SJSA1 (cell line): ENCODE measurements at places on chromosomes 1 and 21. TPM values are rescaled to one million over a fixed set of nuclear protein-coding genes. Genes with fewer than 3 reads are reported as not detected.

The CR1L gene
- total RNA-seq: not detected in 2 replicates

The S100A1 gene
- total RNA-seq: 0.32 TPM in 1 of 2 replicates, not detected in the other

The CCDC185 gene
- not detected in 2 replicates for total RNA-seq

The LY9 gene
- not detected in 2 replicates for total RNA-seq

The AIRE gene
- not detected in 2 replicates for total RNA-seq

The CRYAA gene
- total RNA-seq: not detected in 2 replicates

The LCE1B gene
- not detected in 2 replicates for total RNA-seq

The PTGS2 gene
- total RNA-seq: 0.13 TPM in 1 of 2 replicates, not detected in the other

The CELA3B gene
- total RNA-seq: not detected in 2 replicates

- no peak for DNase-seq
Measured at GRCh38 chr1:162151900-162152829, 82.7 kb downstream of the NOS1AP start.

DNA sequence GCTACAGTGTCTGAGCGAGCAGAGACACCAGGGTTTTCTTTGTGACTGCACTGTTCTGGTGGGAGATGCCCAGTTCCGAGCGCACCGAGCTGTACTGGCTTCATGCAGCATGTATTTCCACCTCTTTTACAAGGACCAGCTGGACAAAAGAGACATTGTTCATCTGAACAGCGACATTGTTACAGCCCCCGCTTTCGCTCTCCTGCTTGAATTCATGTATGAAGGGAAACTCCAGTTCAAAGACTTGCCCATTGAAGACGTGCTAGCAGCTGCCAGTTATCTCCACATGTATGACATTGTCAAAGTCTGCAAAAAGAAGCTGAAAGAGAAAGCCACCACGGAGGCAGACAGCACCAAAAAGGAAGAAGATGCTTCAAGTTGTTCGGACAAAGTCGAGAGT lies 2.7 kb downstream of the ZBTB18 start:
- no peak for DNase-seq

- DNase-seq: no peak
Measured at GRCh38 chr1:156862997-156863599, 2.4 kb downstream of the NTRK1 start.

- DNase-seq: peak; percentile 28
Measured at GRCh38 chr1:53402891-53403655, 56.1 kb upstream of the DMRTB1 start.

GRCh38 chr1:19390901-19391595 lies 78.9 kb downstream of the SLC66A1 start:
- peak; percentile 41 for DNase-seq

- no peak for DNase-seq
Measured at GRCh38 chr1:205455581-205456382, at the start of gene BLACAT1. BLACAT1 (minus strand) TSS chr1:205456045.

DNA sequence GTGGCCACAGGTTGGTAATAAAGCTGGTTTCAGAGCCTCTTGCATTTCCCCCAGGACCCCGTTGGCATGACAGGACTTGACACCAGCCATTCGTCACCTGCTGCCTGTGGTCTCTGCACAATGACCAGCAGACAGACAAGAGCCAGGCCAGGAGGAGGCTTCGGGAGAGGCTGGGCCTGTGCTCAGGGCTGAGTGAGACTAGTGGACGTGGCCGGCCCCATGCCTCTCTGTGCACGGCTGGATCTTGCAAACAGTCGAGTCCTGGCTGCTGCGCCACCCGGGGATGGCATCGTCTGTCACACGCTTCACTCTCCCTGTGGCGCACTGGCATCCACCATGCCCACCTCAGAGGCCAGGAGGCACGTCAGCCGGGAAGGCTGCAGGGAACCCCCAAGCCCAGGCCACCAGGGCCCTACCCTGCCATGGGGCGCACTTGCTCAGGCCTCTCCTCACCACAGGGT lies 177.4 kb upstream of the ARHGEF16 start:
- no peak for DNase-seq

- no peak for DNase-seq
Measured at GRCh38 chr21:43376478-43376882, 50.5 kb downstream of the SIK1 start.

GRCh38 chr1:184630679-184631060 lies 124.0 kb downstream of the EDEM3 start:
- no peak for DNase-seq

GRCh38 chr1:150961756-150962155 lies 12.9 kb downstream of the CERS2 start:
- DNase-seq: no peak

DNA sequence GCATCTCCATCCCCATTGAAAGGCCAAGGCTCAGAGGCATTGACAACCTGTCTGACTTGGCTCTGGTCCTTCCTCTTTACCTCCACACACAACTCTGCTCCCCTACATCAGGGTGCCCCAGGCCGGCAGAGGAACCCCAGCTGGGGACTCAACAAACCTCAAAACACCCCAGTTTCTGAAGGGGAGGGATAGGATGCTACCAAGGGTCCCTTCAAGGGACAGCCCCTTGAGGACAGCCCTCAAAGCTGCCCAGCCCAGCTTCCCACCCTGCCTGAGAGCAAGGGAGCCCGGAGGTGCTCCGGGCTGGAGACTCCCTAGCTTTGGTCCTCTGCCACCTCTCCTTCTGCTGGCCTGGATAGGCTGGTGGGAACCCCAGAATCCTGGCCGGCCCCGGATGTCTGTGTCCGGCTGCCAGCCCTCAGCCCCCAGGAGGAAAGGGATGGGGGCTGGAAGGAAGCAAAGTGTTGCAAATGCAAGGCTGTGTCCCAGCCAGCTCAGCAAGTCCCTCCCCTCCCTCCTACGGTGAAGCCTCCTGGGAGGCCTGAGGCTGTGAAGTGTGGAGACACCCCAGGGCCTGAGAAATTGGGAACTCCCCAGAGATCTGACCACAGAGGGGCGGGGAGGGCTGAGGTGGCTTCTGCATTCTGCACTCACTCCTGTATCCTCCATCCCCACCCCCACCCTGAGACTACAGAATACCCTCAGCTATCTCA lies 1.1 kb upstream of the MARCKSL1 start:
- DNase-seq: no peak

- no peak for DNase-seq
Measured at GRCh38 chr1:3831689-3832088, 25.3 kb downstream of the CEP104 start.

GRCh38 chr1:243315893-243316292 lies 60.1 kb downstream of the SDCCAG8 start:
- DNase-seq: no peak

DNA sequence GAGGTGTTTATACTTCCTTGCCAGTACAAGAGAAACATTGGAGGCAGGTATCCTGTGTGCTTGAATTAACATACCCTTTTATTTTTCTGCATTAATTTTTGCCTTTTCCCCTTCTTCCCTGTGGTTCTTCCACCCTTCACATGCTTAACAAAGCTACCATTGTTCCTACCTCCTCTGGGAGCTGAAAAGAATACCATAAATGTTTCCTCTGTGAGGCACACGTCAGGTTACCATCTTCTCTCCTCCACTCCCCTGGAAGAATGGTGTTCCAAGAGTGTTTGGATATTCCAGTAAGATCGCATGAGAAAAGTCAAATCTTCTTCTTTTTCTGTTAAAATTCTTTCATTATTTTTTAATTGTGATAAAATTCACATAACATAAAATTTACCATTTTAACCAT lies 74.6 kb upstream of the MARK1 start:
- DNase-seq: no peak

GRCh38 chr1:198529414-198529813 lies 11.1 kb downstream of the ATP6V1G3 start:
- no peak for DNase-seq

GRCh38 chr1:60367532-60367931 lies 294.0 kb upstream of the C1orf87 start:
- DNase-seq: no peak

DNA sequence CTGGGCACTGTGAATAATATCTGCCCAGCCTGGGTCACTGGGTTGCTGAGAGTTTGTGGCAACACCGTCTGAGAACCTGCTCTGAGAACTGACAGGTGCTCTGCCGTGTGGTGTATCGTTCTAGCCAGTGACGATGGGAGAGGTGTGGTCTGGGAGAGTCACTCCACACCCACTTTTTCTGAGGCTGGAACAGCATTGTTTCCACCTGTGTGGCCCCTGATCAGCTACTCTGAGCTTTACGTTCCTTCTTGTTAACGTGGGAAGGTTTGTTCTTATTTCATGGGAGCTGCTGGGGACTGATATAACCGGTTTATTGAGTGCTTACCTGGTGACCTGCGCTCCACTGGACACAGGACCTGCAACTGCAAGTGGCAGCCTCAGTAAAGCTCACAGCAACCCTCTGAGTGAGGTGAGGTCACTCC lies 34.8 kb upstream of the TENT5C start:
- DNase-seq: no peak

- DNase-seq: no peak
Measured at GRCh38 chr21:33872881-33873515, 42.6 kb downstream of the ATP5PO start.

- no peak for DNase-seq
Measured at GRCh38 chr1:77688939-77689338, 6.5 kb upstream of the ZZZ3 start.

DNA sequence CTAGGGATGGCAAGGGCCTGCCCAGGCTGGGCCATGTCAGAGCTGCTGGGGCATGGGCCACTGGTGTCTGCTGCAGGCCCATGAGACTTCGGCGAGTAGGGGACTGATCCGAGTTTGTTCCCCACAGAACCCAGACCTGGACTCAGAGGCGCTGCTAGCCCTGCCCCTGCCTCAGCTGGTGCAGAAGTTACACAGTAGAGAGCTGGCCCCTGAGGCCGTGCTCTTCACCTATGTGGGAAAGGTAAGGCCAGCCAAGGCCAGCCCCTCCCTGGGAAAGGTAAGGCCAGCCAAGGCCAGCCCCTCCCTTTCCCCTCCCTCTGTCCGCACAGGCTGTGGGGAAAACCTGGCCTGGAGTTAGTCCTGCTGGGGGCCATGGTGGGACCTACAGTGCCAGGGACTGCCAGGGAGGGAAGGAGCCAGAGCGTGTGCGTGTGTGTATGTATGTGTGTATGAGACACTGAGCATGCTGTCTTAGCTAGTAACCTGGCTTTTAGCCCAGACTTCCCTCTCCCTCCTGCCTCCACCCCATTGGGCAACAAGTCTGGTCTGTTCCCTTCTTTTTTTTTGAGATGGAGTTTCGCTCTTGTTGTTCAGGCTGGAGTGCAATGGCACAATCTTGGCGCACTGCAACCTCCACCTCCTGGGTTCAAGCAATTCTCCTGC lies 8.0 kb downstream of the FAAH start:
- DNase-seq: no peak

DNA sequence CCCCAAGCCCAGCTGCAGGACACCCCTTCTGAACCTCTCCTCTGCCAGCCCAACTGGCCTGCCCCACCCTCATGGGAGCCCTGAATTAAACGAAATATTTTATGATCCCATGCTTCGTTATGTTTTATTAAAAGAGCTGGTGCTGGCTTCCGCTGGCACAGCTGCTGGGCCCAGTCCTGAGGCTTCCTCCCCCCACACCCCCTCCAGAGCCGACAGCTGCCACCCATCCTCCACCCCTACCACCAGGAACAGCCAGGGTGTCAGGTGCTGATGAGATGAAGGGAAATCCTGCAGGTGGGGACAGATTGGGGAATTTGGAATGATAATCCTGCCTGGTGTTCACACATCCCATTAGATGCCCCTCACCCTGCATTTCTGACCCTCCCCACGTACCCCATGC lies 19.0 kb downstream of the IGSF21 start:
- no peak for DNase-seq

- no peak for DNase-seq
Measured at GRCh38 chr1:173099166-173099565, 48.4 kb upstream of the TNFSF18 start.
